ENCODE measurements at places on chromosomes 6 and 20.

DNA sequence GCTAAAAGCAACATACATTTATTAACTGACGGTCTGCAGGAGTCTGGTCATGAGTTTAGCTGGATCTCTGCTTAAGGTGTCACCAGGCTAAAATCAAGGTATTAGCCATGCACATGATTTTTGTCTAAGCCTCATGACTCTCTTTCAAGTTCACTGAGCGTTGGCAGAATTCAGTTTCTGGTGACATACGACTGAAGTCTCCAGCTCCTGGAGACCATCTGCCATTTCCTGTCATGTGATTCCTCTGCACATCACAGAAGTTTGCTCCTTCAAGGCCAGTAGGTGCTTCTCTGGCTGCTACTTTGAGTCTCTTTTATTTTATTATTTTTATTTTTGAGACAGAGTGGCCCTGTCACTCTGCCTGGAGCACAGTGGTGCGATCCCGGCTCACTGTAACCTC is 148.4 kb upstream of the EYA4 start:
- no peak for DNase-seq

DNA sequence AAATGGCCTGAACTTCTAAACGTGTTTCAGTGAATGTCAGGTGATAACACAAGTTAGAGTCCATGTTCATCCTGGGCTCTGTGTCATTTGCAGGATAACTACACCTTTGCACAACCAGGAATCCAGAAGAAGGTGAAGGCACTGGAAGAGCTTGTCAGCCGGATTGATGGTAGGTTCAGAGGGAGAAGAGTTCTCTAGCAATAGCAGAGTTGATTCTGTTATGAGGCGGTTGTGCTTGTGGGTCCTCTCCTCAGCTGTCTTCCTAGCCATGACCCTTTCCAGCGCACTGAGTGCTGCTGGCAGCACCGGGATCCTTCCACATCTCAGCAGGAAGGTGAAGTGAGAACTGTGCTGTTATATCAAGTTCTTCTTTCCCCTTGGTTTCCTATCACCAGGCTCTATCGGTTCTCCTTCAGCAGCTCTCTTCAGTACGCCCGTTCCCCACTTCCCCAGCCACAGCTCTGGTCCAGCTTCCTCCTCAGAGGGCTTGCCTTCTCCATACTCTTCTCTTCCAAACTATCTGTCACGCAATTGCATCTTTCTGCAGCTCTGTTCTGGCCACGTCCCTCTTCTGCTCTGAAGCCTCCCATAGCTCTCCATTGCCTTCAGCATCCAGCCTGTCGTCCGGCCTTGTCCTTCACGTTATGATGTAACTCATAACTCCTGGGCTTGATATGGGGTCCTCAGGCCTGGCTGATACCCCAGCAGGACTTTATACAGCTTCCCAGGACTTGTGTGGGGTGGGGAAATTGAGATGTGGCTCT is 39.9 kb upstream of the RNF8 start:
- DNase-seq, result no peak

DNA sequence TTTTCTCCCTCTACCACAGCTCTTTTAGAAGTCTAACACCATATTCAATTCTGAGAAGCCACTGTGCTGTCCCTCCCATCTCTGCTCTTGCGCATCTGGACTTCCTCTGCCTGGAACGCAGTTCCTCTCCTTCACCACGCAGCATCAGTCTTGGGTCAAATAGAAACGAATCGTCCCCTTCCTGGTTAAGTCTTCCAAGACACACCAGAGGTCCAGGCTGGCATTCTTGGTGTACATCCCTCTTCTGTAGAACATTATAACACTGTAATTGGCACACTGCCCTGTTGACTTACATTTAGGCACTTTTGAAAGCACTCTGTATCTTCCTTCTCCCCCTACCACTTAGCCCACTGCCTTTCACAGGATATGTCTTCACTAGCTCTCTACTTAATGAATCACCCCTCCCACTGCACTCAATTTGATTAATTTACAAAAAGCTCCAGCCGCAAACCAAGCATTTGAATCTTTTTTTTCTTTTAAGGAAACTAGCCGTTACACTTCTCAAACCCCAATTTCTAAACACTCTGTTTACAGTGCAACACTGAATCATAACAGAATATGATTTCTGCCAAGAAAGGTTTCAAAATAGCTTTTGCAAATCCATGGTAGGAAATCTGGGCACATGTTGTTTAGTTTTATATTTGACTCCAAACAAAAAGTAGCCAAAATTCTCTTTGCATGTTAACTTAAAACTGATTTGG is 140.8 kb upstream of the CARMIL1 start:
- no peak for DNase-seq

DNA sequence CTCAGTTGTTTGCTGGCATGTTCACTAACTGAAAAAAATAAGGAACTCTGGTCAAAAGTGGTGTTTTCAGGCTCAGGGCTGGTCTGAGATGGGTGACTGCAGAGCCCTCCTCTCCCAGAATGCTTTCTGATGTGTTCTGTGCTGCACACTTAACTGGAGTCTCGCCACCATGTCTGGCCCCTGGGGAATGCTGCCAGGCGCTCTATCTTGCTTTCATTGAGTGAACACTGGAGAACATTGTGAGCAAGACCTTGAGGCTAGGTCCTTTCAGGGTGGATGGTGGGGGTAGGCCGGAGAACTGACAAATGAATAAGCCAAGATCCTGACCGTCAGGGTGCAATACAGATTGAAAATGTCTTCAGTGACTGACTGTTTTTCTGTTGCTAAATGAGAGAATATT is 19.5 kb downstream of the PANK2 start:
- DNase-seq, result no peak

GRCh38 chr20:36167902-36168503 is 13.5 kb downstream of the EPB41L1 start:
- DNase-seq, result no peak

DNA sequence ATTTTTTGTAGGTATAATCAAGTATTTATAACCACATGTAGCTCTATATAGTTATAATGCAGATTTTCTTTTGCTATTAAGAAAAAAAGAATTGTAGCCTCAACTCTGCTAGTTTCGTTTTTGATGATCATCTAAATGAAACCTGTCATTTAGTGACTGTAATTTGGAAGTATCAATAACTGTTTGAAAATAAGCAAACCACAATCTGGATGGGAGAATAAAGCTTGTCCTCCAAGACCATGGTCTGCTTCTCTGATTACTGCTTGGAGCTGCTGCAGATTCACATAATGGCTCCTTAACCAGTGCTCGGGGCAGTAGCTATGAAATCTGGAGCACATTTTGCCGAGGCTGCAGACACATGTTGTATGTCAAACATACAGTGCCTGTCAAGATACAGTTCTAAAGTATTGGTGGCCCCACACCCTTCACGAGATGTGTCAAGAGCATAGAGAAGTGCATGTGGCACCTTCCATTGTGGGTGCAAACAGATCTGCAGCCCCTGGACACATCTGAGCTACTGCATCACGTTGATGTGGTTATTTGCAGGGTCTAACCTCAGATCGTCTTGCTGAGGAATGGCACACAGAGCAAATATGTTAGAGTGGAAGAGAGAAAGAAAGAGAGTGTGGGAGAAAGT is 255.7 kb upstream of the SUPT3H start:
- DNase-seq, result no peak

DNA sequence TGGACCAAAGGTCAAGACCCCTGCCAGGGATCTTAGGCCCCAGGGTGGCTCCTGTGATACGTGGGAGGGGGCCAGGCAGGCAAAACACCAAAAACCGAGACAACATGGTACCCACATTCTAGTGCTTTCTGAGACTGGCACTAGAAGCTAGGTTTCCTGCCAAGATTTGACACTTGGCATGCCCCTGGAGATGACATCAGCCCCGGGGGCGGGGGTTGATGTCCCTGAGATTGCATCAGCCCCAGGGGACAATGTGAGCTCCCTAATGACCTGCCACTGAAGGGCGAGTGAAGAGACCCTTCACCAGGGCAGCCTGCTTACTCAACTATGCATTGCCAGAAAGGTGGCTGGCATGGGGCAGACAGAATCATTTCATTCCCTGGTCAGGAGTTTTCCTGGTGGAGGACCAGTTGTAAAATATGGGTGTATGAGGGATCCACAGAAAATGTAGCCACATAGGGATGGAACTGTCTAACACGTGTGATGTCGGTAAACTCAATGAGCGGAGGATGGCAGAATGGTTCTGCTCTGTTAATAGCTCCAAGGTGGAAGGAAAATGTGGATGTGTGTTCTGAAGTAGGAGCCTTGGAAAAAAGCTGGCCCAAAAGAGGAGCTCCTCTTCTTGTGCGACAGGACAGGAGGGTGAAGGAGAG is 219.7 kb downstream of the UNC5CL start:
- no peak for DNase-seq

DNA sequence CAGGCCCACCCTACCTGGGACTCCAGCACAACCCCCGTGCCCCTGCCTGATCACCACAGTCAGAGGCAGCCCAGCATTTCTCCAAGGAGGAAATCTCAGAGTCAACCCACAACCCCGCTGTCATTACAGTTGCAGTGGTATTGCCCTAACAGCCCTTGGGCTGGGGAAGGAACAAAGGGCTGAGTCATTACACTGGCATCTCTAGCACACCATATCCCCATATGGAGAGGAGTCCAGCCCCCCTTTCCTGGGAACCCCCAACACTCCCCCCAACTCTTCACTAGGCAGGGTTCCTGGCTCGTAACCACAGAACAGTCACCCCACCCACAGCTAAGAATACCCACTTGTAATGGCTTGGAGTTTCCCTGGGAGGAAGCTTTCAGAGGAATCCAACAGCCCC is 149.4 kb upstream of the OGFRL1 start:
- no peak for DNase-seq

DNA sequence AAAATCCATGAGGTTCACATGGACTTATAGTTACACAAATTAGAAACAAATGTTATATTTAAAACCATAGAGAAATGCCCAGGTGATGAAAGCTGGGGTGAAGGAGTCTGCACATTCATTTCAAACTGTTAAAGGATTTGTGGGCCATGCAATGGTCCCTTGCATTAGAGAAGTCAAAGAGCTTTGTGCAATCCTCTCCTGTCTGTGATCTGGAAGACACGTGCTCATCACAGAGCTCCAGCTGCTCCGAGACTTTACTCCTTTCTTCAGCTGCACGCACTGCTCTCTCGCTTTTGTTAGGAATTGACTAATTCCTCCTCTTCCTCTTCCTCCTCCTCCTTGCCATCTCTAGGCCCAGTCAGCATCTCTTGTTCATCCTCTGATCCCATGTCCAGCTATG is 4.1 kb upstream of the AIF1 start:
- no peak for DNase-seq

- DNase-seq, result no peak
These were observed 25.2 kb downstream of the TBPL1 start for GRCh38 chr6:133977983-133978895.

GRCh38 chr20:53324816-53325215 is 268.8 kb downstream of the ZNF217 start:
- no peak for DNase-seq

- no peak for DNase-seq
These were observed 279.3 kb upstream of the TCF21 start for GRCh38 chr6:133609415-133610226.

- no peak for DNase-seq
These were observed 6.9 kb upstream of the ZBTB12 start for GRCh38 chr6:31908791-31909190.

- no peak for DNase-seq
These were observed 27.6 kb downstream of the PHACTR3 start for GRCh38 chr20:59631751-59632540.

DNA sequence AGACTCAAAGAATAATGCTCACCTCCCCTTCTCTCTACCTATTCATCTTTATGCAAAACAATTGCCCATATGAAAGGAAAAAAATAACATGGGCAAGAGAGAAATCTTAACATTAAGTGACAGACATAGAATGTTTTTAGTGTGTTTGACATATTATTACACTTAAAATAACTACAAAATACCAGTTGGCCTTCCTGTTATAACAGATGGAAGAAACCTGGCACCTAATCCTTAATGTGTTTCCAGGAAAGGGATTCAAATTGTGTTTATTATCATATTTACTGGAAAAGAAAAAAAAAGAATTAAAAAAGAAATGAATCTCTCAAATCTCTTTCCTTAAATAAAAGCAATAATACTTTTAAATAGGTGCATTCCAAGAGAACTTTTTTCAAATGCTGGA is 158.6 kb downstream of the LAMP5 start:
- DNase-seq, result no peak

DNA sequence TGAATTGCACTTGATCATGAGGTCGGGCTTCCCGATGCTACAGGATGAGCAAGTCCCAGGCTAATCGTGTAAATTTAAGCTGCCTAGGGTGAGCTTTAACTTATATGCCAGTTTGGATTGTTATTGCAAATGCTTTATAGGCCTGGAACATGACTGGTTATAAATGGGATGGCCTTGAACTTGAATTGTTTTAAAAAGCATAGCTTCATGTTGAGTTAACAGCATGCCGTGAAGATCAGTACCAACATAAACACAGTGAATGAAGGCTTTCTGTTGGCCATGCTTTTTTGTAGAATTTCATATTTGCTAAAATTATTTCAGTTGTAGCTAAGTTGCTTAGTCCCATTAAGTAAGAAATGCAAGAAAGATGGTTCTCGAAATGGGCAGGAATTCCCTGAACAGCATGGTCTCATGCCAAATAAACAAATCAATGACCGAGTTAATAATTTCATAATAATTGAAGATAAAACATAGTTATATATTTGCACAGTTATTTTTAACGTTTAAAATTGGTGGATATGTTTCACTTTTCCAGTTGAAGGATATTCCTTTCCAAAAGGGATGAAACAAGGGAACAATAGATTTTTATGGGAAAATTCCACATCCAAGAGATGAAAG is 76.6 kb upstream of the ARID1B start:
- no peak for DNase-seq

DNA sequence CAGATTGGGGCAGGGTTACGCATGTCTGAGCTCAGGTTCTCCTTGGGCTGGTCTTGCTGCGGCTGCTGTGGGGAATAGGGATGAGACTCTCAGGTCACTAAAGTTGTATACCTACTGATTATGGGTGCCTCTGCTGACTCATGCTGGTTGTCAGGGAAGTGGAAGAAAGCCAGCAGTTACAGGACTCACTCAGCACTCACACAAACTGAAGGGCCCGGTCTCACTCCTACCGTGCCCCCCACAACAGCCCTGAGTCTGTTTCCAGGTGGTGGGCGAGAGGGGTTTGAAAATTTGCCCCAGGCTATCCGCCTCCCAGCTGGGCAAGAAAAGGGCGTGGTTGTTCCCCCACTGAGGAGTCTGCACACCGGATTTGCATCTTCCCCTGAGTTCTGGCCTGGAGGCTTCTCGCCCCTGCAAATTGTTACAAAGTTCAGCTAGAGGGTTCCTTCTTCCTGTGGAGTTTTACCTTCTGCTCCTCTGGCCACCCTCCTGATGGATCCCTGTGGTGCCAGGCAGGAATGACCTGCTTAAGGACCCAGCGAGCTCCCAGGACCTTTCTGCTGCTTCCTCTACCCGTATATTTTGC is 659.2 kb downstream of the HDGFL1 start:
- DNase-seq, result no peak

DNA sequence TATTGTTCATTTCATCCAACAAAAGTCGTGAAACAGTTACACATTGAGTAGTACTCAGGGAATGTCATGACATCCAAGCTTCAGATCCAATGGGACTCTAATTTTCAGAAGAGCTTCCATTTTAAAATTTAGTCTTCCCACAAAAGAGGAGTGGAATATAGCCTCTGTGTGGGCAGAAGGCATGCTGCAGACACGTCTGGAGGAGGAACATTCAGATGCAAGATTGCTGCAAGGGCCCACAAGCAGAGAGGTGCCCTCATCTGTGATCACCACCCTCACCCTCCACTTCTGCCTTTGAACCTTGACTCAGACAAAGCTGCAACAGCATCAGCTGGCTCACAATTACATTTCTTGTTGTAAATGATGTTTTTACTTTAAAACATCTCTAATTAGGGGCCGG is 29.9 kb downstream of the NRN1 start:
- no peak for DNase-seq

All from NCI-H1694 (cell line).